ENCODE measurements at places on chromosomes 5 and 9.

DNA sequence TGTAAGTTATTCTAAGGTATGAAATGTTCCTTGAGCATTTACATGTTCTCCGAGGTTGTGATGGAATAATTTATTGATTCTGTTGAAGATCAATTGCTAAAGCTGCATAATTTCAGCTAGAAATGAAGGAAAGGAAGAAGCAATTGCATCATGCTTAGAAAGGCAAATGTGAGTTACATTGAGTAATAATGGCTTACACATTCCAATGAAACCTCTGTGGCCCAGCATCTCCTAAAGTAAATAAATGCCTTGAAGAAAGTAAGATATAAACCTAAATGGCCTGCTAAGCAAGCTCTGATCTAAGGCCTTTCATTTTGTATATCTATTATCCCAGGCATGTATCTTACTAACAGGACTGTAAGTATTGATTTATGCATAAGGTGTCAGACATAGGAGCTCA, 677.3 kb upstream of the RGMB start:
- DNase-seq = no peak

GRCh38 chr5:150540615-150541396, 32.9 kb downstream of the NDST1 start:
- DNase-seq = no peak

GRCh38 chr5:135193213-135194125, 159.4 kb upstream of the PITX1 start:
- no peak for DNase-seq

DNA sequence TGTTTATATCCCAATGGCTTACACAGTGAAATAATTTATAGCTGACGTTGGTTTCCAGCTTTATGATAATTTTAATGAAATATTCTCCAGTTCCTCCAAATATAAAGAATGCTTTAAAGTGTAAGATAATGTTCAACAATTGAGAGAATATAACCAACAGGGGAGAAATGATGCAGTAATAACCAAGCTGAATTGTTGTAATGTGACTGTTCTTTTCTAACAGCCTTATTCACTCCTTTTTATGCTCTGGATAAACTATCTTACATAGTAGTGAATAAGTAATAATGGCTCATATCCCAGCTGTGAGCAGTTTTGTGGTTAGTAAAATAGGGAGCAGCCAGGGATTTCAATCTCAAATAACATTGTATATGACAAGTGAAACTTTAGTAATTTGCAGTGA, 2348.7 kb upstream of the ACO1 start:
- DNase-seq = no peak

DNA sequence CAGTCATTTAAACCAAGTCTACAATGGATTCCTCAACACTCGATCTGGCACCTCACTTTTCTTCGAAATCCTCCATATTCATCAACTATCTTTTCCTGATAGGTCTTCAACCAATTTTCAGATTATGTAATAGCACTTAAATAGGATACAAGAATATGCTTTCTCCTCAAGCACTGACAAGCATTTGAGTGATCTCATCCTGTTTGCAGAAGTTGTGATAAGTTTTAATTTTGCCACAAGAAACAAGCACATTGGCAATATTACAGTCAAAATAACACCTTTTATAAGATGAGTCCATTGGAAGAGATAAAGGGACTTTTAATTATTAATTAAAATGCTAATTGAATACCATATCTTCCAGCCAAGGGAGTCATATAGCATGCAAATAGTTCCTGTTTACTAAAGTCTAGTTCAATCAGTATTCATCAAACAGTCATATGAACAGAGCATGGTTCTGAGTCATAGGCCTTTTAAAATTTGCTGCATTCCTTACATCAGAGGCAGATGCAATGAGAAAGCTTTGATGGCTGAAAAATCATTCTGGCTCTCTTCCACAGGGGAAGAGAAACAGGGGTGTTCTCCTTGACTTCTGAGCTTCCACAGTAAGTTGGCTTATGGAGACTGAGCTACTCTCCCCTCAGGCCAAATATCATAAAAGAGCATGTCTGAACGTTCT, 32.7 kb upstream of the ZCCHC9 start:
- no peak for DNase-seq

GRCh38 chr5:128538000-128538249, at the start of gene FBN2:
TSS of gene FBN2 (minus strand) at chr5:128538245. CDS start at chr5:128537603, 642 bp downstream.
- no peak for DNase-seq

GRCh38 chr5:33832404-33833236, 59.2 kb downstream of the ADAMTS12 start:
- no peak for DNase-seq

DNA sequence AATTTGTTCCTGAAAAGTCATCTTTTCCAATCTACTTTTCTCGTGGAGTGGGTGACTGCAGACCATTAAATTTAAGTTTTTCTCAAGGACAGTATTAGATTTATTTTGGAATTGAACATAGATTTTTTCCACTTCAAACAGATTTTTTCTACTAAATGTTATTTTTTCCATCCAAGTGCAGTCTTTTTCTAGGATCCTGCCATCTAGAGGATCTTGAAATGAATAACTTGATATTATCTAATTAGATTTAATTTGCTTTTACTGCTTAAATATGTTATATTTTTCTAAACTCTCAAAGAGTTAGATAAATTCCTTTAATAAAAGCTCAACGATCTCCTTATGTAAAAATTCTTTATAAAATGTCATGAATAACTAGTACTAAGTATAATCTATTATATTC, 136.9 kb upstream of the PRR16 start:
- no peak for DNase-seq

GRCh38 chr9:76901801-76902200, 4.1 kb downstream of the PRUNE2 start:
- no peak for DNase-seq

- no peak for DNase-seq
Measured at GRCh38 chr5:173720953-173721600, 104.6 kb upstream of the BOD1 start.

DNA sequence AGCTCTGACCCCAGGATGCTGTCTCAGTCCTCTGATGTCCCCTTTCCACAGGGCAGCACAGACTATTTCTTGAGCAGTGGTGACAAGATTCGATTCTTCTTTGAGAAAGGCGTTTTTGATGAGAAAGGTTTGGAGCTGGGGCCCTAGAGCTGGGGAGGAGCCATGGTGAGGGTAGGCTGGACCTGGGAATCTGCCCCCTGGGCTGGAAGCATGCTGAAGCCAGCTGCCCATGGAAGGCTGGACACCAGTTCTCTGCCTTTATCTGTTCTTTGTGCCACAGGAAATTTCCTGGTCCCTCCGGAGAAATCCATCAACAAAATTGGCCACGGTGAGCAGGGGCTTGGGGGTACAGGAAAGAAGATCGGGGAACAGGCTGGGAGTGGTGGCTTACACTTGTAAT, 12.9 kb downstream of the PHYHD1 start:
- no peak for DNase-seq

DNA sequence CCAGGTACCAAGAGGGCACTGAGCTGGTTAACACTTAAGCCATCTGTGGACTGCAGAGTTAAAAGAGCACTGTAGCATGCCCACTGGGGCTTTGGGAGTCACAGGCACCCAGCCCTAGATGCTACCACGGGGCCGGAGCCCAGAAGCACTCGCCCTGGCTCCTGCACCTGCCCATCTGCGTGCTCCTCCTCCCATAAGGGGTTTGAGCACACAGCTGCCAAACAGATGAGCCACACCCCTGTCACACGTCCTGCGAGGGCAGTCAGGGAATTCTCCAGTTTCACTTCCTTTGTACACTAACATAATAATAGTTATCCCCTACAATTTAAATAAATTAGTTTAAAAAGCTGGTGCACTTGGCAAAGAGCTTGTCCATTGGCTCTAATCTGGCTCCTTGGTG, 4.5 kb upstream of the PCA3 start:
- DNase-seq = no peak

GRCh38 chr9:26077860-26078259, 399.6 kb upstream of the TUSC1 start:
- peak; percentile 41 for DNase-seq

DNA sequence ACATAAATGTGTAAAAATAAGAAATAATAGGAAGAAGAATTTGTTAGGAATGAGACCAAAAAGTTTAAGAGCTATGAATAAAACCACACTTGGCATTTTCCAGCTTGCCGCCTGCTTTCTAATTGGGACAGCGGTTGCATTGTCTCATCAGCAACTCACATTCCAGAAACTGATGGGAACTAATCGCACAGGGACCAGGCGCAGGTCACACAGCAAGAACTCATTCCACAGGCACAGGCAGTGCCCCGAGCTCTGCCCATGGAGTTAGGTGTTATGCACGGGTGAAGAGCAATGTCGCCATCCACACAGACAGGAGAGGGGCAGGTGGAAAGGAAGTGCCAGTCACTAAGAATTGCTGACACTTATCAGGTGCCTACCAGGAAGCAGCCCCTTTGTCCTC, 279.9 kb downstream of the NSG2 start:
- DNase-seq = no peak

Data from ecto neural progenitor cell (in vitro differentiated cells).